ENCODE measurements at places on chromosomes 1 and 21. TPM values are rescaled to one million over a fixed set of nuclear protein-coding genes. Genes with fewer than 3 reads are reported as not detected.

The MRPS21 gene
- 132 TPM for total RNA-seq

The AMPD2 gene
- 69.8 TPM for total RNA-seq

The KCNN3 gene
- not detected for total RNA-seq

The CLDN14 gene
- 5.5 TPM for total RNA-seq

The OR6N1 gene
- not detected for total RNA-seq

The POU3F1 gene
- total RNA-seq, result not detected

The FMO5 gene
- 1.2 TPM for total RNA-seq

The TSPAN1 gene
- total RNA-seq, result 0.68 TPM

Data from smooth muscle cell of the coronary artery (primary cell).